ENCODE measurements at places on chromosomes 16 and 17.

GRCh38 chr17:57593739-57594462 is 151.2 kb downstream of the CCDC182 start:
- DNase-seq = no peak

- no peak for DNase-seq
These were observed 29.3 kb downstream of the WSCD1 start for GRCh38 chr17:6099492-6099891.

DNA sequence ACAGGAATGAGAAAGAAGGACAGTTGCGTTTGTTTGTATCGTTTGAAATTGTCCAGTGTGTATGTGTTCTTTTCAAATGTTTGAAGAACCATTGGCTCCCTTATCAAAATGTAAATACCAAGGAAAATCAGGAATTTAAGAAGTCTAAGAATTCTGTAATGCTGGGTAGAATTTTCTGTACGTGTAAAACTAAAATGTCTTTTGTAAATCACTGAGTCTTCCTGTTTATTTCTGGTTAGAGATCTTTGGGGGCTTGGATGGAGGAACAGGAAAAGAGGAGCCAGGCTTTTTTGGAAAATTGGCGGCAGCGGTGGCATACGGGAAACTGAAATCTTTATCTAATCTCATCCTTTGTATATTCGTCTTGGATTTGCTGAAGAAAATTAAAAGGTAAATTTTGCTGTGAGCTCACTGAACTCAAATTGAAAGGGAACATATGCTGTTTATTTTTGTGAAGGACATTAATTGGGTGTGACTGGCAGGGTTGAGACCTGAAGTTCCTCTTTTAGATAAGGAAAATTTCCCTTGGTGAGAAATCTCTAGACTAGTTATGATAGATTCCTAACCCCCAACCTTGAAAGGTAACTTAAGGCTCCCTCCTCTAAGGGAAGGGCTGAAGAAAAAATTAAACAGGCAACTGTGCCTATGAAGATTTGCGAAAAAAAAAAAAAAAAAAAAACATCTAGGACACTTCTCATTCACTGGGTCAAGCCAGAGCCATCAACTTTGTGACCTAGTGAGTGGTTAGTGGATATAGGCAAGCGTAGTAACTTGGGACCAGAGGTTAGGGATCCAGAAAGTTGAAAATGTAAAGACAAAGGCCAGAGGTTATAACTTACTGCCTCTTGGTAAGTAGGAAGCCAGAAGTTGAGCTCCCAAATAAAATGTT is 10.8 kb downstream of the TAT start:
- DNase-seq = no peak

DNA sequence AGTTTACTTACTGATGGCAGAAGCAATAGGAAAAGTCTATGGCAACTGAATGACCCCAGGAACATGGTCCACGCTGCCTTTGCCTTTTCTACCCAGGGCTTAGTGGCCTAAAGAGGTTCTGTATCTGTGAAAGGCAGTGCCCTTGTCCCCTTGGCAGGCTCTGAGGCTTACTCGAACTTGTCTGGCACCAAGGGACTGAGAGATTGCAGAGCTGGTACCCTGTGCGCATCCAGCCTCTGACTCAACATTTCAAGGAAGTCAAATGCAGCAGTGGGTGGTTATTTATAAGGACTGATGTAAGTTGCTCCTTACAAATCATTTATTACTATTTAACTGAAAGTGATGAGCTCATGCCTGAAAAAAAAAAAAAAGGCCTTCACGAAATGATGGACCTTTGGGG is 299.9 kb upstream of the MYOCD start:
- no peak for DNase-seq

GRCh38 chr16:84752600-84752999 is 52.8 kb downstream of the USP10 start:
- DNase-seq = no peak

DNA sequence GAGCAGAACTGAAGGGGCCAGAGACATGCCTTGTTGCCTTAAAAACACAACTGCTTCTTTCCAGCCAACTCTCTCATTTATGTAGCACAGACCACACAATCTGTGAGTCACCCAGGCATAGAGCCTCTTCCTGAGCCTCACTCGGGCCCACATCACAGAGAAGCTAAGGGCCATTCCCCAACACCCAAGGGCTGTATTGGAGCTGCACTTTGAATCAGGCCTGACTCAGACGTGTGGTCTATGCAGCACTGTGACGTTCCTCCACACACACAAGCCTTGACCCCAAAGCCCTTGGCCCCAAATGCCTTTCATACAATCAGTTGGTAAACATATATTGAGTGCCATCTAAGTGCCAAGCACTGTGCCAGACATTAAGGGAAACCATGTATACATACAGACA is 308.9 kb upstream of the DYNLRB2 start:
- no peak for DNase-seq

GRCh38 chr16:3234543-3234856 is 458 bp downstream of the ZNF200 start:
- no peak for DNase-seq

- DNase-seq = no peak
These were observed 3.0 kb downstream of the SNN start for GRCh38 chr16:11671271-11671670.

DNA sequence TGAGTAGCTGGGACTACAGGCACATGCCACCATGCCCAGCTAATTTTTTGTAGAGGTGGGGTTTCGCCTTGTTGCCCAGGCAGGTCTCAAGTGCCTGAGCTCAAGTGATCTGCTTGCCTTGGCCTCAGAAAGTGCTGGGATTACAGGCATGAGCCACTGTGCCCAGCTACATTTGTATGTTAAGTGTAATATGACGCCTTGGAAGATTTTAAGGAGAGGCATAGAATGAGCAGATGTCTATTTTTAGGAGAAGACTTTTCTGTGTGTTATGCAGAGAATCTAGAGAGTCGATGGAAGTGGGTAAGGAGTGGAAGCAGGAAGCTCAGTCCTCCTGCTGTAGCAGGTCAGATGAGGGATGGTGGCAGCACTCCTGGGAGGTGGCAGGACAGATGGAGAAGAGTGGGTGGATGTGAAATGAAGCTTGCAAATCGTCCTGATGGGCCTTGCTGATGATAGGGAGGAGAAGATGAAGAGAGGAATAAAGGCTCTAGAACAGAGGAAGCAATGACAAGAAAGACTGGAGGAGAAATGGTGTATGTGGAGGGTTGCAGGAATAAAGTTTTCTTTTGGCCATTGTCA is 125.3 kb downstream of the SHISA6 start:
- DNase-seq = no peak

- DNase-seq = no peak
These were observed 17.0 kb downstream of the LSM12 start for GRCh38 chr17:44049294-44050060.

DNA sequence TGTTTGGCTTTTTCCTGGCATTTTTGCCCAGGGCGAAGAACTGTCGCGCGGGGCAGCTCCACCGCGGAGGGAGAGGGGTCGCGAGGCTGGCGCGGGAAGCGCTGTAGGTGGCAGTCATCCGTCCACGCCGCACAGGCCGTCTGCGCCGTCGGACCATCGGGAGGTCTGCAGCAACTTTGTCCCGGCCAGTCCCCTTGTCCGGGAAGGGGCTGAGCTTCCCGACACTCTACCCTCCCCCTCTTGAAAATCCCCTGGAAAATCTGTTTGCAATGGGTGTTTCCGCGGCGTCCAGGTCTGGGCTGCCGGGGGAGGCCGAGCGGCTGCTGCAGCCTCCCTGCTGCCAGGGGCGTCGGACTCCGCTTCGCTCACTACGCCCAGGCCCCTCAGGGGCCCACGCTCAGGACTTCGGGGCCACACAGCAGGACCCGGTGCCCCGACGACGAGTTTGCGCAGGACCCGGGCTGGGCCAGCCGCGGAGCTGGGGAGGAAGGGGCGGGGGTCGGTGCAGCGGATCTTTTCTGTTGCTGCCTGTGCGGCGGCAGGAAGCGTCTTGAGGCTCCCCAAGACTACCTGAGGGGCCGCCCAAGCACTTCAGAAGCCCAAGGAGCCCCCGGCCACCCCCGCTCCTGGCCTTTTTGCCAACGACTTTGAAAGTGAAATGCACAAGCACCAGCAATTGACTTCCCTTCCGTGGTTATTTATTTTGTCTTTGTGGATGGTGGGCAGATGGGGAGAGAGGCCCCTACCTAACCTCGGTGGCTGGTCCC is 2.3 kb upstream of the CBX4 start:
- DNase-seq = peak; percentile 63

DNA sequence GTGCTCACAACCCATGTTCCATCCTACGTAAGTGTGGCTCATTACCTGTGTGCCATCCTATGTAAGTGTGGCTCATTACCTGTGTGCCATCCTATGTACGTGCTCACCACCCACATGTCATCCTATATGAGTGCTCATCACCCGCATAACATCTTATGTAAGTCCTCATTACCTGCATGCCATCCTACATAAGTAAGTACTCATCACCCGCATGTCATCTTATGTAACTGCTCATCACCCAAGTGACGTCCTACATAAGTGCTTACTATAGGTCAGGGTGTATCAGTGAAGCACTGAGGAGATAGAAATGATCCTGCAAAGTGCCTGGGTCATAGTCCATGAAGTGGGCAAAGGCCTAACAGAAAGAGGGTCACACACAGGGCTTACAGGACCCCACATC is 93.1 kb downstream of the AXIN2 start:
- DNase-seq = no peak

DNA sequence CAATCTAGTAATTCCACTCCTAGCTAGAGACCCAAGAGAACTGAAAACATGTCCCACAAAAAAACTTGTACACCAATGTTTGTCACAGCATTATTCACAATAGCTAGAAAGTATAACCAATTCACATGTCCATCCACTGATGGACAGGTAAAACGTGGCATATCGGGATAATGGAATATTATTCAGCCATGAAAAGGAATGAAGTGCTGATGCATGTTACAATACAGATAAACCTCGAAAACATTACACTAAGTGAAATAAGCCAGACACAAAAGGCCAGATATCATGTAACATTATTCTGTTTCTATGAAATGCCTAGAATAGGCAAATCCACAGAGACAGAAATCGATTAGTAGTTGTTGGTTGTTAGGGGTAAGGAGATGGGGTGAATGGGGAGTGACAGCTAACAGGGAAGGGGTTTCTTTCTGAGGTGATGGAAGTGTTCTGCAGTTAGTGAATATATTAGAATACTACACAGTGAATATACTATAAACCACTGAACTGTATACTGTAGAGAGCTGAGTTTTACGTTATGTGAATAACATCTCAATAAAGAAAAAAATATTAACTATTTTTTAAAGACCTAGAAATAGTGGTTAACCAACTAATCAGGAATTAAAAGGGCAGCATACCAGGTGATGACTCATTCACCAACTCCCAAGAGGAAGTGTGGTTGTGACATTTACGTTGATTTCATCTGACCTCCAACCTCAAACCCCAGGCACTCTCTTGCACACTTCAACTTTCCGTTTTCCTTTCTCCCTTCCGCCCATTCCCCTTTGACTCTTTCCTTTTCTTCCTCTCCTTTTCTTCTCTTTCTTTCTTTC is 48.6 kb downstream of the GAS7 start:
- DNase-seq = no peak

GRCh38 chr16:72639494-72639893 is 408.4 kb downstream of the ZFHX3 start:
- no peak for DNase-seq

DNA sequence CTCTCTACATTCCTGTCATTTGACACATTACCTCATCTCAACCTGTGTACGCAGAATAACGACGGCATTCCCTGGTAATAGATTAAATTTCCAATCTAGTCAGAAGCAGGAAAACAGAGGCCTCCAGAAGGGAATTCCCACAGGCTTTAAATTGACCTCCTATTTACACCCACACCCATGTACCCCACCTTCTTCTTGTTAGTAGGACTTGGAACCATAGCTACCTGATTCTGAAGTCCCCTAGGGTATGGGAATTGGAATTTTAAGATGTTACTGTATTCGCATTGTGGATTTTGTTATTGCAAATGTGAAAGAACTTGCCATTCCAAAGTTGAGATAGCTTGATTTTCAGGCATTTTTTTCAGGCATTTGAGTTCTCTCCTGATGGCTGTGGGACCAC is 377.5 kb upstream of the DYNLRB2 start:
- DNase-seq = no peak

DNA sequence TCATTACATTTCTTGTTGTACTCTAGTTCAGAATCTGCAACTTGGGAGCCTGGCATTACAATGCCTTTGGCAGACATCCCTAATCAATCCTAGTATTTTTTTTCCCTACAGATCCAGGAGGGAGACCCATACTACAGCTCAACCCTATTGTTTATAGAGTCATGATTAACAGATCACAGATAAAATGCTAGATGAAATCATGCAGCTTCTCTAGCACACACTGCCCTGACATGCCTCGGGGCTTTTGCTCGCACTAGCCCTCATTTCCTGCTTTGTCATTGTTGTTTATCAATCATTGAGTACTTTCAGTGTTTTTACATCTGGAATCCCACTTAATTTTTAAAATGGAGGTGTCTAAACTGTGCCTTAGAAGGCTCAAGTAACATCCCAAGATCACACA is 412.5 kb downstream of the CA10 start:
- no peak for DNase-seq

GRCh38 chr17:78798695-78799559 is 16.9 kb upstream of the CYTH1 start:
- DNase-seq = no peak

DNA sequence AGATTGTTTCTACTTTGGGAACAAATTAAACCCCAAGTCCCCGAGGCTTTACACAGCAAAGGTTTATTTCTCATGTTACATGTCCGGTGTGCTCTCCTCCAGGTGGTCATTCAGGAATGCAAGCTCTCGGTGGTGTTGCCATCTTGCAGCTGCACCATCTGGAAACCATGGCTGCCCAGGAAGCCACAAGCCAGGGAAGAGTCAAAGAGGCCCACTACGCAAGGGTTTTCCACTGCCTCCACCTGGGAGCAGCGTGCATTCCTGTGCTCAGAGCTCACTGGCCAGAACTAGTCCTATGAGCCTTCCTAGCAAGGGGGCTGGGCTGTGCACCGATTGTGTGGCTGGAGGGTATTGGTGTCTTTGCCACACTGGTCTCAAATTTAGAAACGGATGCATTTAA is 128.8 kb upstream of the FOXF1 start:
- no peak for DNase-seq

DNA sequence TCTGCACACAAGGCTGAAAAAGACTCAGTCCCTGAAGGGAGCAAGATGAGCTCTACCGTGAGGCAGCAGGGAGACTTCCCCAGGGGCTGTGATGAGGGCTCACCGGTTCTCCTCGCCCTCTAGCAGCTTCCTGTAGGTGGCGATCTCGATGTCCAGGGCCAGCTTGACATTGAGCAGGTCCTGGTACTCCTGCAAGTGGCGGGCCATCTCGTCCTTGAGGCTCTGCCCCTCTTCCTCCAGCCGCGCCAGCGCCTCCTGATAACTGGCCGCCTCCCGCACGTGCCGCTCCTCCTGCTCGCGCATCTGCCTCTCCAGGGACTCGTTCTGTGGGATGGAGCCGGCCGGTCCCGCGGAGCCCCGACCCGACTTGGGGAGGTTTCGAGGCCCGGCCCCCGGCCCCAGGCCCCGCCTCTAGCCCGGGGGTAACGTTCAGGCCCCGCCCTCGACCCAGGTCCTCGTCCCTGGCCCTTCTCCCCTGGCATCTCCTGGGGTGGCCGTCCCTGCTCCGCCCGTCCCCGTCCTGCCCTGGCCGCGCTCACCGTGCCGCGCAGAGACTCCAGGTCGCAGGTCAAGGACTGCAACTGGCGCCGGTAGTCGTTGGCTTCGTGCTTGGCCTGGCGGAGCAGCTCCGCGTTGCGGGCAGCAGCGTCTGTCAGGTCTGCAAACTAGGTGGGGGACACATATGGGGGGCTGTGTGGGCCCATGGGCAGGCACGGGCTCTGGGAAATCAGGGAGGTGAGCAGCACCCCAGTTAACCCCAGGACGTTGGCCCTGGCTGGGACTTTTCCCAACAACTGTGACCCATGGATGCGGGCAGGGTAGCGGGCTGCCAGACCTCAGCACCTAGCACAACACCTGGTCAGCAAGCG is 3.9 kb downstream of the GFAP start:
- peak; percentile 77 for DNase-seq
